HCT116 (cell line): ENCODE measurements at places on chromosomes 1 and 21. TPM values are rescaled to one million over a fixed set of nuclear protein-coding genes. Genes with fewer than 3 reads are reported as not detected.

DNA sequence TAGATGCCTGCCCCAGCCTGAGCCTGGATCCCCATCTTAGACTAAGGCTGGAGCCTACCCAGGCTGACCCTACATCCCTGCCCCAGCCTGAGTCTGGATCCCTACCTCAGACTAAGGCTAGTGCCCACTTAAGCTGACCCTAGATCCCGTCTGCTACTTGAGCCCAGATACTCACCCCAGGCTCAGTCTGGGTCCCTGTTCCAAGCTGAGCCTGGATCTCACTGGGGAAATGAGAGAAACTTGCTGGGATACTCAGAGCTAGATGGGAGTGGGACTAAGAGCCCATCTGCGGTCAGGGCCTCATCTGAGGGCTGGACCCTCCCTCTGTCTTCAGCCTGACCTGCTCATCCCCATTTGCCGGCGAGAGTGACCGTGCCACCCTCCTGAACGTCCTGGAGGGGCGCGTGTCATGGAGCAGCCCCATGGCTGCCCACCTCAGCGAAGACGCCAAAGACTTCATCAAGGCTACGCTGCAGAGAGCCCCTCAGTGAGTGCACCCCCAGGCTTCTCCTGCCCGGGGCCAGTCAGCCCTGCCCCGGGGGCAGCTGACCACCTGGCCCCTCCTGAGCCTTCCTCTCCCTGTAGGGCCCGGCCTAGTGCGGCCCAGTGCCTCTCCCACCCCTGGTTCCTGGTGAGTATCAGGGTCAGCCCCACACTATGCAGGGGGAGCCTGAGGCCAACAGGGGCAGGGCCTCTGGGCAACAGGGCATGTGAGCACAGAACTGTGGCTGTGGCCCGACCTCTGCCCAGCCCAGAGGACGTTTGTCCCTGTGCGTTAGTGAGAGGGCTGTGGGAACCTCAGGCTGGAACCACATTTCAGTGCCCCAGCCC is 36.8 kb downstream of the TRIM11 start:
- no peak overlapping the region for H3K27ac ChIP-seq
- no peaks in the 10 kb centered on the region for H3K27me3 ChIP-seq
- H3K4me1 ChIP-seq: no peaks in the 10 kb centered on the region; the same call in 1 of the 2 replicates
- no peak overlapping the region for H3K4me3 ChIP-seq
- no peaks in the 10 kb centered on the region for H3K36me3 ChIP-seq

DNA sequence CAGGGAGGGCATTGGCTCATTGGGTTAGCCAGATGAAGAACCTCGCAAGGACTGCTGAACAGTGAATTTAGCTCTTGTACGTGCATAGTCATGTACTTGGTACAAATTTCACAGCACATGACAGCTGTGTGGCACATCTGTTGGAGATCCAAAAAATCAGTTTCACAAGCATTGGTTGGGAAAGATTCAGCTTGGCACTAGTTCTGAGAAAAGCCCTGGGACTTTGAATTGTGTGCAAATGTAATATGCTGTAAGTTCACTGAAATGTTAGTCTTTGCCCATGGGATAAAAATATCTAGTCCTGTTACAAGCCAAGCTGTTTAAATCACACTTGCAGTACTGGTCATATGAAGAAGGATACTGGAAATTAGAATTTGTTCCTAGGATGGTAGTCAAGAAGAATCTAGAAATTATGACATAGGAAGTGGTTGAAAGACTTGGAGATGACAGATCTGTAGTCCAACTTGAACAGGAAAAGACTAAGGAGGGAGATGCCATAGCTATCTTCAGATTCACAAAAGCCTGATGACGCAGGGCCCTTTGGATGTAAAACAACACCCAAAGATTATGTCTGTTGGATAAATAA is 19.2 kb downstream of the LAMC2 start:
- no peak overlapping the region for H3K27ac ChIP-seq
- peaks cover 15% of the 10 kb centered on the region for H3K4me1 ChIP-seq
- no peak overlapping the region for H3K4me3 ChIP-seq
- DNase-seq: no peak
- H3K27me3 ChIP-seq: no peaks in the 10 kb centered on the region

GRCh38 chr1:85467929-85468540 is 3.1 kb upstream of the DDAH1 start:
- no peak overlapping the region for H3K27ac ChIP-seq
- H3K36me3 ChIP-seq: no peaks in the 10 kb centered on the region
- peaks cover 19% of the 10 kb centered on the region for H3K4me1 ChIP-seq

DNA sequence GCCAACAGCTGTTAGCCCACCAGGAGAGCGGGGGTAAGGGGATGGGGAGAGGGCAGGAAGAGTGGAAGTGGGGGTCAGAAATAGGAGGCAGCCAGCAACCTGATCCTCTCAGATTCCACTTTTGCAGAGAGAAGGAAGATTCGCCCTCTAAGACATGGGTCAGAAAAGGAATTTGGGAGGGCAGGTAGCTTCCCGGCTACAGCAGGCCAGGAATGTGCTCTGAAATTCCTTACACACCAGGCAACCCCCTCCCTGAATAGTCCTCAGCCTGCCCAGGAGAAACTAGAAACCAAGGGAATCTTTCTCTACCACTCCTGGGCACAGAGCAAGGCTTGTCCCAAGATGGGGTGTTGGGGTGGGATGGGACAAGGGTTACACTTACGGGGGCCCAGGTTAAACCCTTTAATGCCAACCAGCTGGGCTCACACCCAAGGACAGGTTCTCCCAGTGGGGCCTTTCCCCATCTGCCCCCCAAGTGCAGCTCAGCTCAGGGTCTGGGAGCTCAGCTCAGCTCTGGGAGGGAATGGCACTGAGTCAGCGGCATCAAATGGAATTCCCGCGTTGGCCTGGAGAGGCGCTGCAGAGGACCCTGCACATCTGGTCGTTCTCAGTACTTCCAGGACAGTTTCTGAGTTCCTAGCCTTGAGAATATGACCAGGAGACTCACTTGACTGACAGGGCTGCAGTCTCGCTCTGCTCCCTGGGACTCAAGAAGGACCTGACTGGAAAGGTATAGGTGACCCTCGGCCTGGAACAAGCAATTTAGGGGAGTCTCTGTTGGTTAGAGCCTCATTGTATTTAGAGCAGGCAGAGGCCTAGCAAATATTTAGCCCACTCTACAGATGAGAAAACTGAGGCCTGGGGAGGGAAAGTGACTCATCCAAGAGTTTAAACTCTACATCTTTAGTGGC is 761 bp downstream of the TNNT2 start:
- no peak overlapping the region for H3K27ac ChIP-seq
- DNase-seq: peak; percentile 59
- H3K36me3 ChIP-seq: no peaks in the 10 kb centered on the region
- no peak overlapping the region for H3K4me3 ChIP-seq
- H3K4me1 ChIP-seq: peaks cover 25% of the 10 kb centered on the region

GRCh38 chr21:14870853-14871149 is 194.0 kb downstream of the NRIP1 start:
- DNase-seq: no peak
- H3K27me3 ChIP-seq: no peaks in the 10 kb centered on the region
- H3K4me3 ChIP-seq: no peak overlapping the region
- no peaks in the 10 kb centered on the region for H3K36me3 ChIP-seq
- H3K4me1 ChIP-seq: peaks cover 62% of the 10 kb centered on the region

GRCh38 chr1:14794136-14794768 is 195.8 kb downstream of the KAZN start:
- H3K27ac ChIP-seq: no peak overlapping the region
- peaks cover 15% of the 10 kb centered on the region; the same call in 1 of the 2 replicates for H3K27me3 ChIP-seq
- DNase-seq: no peak
- no peaks in the 10 kb centered on the region for H3K36me3 ChIP-seq
- H3K4me1 ChIP-seq: no peaks in the 10 kb centered on the region
- H3K4me3 ChIP-seq: no peak overlapping the region

DNA sequence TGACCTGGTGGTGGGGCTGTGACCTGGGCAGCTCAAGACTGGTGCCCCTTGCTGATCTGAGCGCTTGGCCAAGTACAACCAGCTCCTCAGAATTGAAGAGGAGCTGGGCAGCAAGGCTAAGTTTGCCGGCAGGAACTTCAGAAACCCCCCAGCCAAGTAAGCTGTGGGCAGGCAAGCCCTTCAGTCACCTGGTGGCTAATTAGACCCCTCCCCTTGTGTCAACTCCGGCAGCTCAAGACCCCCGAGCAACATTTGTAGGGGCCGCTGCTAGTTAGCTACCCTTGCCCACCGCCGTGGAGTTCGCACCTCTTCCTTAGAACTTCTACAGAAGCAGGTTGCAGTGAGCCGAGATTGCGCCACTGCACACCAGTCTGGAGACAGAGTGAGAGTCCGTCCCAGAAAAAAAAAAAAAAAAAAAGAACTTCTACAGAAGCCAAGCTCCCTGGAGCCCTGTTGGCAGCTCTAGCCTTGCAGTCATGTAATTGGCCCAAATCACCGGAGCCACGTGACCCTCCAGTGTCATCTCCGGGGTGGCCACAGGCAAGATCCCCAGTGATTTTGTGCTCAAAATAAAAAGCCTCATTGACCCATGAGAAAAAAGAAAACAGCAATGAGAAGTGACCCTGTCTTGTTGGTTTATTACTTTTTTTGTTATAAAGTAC is 39.3 kb upstream of the LGALS8 start:
- no peak overlapping the region for H3K4me3 ChIP-seq
- no peaks in the 10 kb centered on the region for H3K36me3 ChIP-seq
- no peak overlapping the region for H3K27ac ChIP-seq
- peaks cover 11% of the 10 kb centered on the region for H3K4me1 ChIP-seq

- H3K4me1 ChIP-seq: peaks cover 5% of the 10 kb centered on the region
- DNase-seq: no peak
- H3K27ac ChIP-seq: no peak overlapping the region
- no peaks in the 10 kb centered on the region for H3K36me3 ChIP-seq
Measured at GRCh38 chr1:10823000-10823401, 26.6 kb upstream of the CASZ1 start.

DNA sequence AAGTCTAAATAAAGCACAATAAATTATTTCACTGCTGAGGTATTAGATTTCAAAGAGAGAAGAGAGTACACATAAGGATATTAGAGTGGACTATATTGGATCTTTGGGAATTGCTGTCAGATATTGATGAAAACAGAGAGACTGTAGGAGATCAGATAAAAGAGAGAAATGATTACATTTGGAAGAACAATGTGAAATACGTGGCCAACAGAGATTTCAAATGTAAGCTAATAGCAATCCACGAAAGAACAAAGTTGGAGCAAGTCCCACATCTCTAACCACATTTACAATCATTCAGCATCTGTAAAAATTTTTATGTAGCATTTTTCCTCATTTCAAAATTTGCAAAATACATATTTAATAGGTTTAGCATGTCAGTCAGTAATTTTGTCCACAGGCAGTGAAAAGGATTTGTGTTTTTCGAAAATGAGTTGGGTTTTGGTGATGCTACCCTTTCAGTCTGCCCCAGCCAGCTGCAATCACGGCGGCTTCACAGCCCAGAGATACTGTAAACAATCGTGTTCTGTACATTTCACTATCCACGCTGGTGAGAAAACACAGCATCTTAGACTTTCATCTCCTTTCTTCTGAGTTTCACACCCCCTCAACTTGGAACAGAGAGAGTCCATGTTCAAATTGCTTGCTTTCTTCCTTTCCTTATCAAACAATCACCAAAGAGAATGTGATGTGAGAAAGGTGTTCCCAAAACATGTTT is 209.1 kb upstream of the LYPLAL1 start:
- no peaks in the 10 kb centered on the region for H3K36me3 ChIP-seq
- H3K4me1 ChIP-seq: no peaks in the 10 kb centered on the region
- H3K27ac ChIP-seq: no peak overlapping the region
- no peak for DNase-seq

DNA sequence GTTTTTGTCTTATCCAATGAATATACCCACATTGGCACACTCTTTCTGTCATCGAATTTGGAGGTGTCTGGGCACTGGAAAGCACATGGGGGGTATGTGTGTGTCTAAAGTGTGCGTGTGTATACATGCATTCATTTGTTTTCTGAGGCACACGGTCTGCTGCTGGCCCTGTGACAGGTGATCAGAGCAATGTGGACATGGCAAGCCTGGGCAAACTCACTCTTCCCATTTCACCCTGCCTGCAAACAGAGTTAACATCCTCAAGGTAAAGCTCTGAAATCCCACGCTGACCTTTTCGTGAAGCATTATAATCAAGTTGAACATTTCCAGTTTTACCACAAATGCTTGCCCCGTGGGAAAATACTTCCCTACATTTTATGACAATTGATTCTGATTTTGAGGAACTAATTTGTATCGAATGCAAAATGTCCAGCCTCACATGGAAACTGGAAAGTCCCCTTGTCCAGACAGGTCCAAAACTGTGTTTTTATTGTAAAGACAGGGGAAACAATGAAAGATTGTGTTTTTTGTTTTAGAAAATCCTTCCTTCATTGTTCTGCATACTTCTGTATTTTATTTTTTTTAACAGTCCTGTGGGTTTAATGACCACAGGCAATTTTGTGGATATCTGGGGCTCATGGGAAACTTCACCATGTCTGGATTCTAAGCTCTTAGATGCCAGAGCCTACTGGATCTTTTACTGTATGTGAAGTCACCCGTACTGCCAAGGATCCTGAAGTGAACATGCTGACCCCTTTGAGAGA is 160.9 kb downstream of the PBX1 start:
- H3K27me3 ChIP-seq: no peaks in the 10 kb centered on the region
- no peak for DNase-seq
- no peaks in the 10 kb centered on the region for H3K4me1 ChIP-seq
- no peaks in the 10 kb centered on the region for H3K36me3 ChIP-seq

DNA sequence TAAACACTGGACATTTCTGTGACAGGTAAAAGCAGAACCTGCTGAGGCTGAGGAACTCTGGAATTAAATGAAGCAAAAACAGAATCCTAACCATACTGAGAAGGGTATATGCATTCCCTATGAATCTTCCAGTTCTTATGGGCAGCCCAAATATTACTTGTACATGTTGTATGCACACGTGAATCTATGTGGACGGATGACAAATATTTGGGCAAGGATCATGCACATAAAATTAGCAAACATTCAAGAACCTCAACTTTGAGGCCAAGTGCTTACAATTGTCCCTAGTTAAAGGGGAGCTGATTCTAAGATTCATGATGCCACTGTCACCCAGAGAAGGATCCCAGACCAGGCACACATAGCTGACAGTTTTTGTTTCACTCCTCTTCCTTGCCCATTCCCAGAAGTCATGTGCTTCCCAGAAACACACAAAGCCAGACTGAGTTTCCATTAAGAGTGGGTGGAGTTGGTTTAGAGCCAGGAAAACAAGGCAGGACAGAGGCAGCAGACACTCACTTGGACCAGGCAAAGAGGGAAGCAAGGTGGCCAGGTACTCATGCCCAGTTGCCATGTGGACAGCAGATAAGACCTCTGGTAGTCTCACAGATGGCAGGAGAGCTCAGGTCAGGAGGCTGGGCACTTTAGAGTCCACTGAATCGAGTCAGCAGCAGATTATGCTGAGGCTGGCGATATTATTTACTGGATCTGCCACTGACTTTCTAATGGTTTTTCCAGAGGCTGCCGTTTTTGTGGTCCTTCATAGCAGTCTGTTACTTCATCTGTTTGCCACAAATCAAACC is 25.6 kb downstream of the AK2 start:
- DNase-seq: no peak
- H3K27me3 ChIP-seq: no peaks in the 10 kb centered on the region
- H3K4me1 ChIP-seq: peaks cover 23% of the 10 kb centered on the region
- H3K4me3 ChIP-seq: no peak overlapping the region
- H3K27ac ChIP-seq: no peak overlapping the region
- peaks cover 64% of the 10 kb centered on the region for H3K36me3 ChIP-seq

The CD5L gene
- not detected for total RNA-seq

The FTCD gene
- 2.5 TPM for total RNA-seq

The SELL gene
- 4.1 TPM for total RNA-seq
